Motor neuron (in vitro differentiated cells): ENCODE measurements at places on chromosomes 16 and 17. TPM values are rescaled to one million over a fixed set of nuclear protein-coding genes. Genes with fewer than 3 reads are reported as not detected.
A peak's percentile ranks its signal among the peaks of the same experiment; 100 is the strongest.

GRCh38 chr17:42275527-42276358, 448 bp downstream of the STAT5B start:
- peak; percentile 5 for ATAC-seq

DNA sequence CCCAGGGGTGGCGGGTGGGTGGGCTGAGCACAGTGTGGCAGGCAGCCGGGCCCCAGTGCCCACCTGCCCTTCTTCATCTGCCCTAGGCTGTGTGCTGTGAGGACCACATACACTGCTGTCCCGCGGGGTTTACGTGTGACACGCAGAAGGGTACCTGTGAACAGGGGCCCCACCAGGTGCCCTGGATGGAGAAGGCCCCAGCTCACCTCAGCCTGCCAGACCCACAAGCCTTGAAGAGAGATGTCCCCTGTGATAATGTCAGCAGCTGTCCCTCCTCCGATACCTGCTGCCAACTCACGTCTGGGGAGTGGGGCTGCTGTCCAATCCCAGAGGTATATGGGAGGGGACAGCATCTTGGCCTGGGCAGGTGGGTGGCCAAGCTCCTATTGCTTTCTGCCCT, 6.4 kb downstream of the GRN start:
- ATAC-seq = no peak

GRCh38 chr17:41098042-41098441, at the start of gene KRTAP4-8:
KRTAP4-8 (minus strand) TSS chr17:41098142; CDS start chr17:41098084, 58 bp downstream.
- no peak for ATAC-seq

DNA sequence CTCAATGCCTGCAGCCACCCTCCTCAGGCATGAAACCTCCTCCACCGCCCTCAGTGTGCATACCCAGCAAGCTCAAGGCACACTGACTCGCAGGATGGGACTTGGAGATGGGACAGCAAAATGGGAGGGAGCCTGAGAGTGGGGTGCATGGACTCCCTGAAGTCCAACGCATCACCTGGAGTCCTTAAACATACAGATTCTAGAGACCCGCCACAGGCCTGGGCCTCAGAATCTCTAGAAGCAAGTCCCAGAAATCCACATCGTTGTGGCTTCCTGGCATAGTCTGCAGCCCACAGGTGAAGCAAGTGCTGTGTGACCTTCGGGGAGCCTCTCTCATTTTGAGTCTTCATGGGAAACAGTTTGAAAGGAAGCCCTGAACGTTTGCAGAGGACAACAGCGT, 3.6 kb upstream of the TBX21 start:
- no peak for ATAC-seq

GRCh38 chr17:43372273-43372911, 26.4 kb upstream of the ARL4D start:
- no peak for ATAC-seq

GRCh38 chr16:64626776-64627175, 495.1 kb downstream of the CDH11 start:
- no peak for ATAC-seq

Gene CTRB2
- 0.18 and 0.26 TPM in 2 replicates for total RNA-seq

Gene VMO1
- total RNA-seq = 0.27 TPM in 1 of 2 replicates, not detected in the other
